Tongue (tissue), 3 donors: ENCODE measurements at places on chromosomes 2 and 18. TPM values are rescaled to one million over a fixed set of nuclear protein-coding genes. Genes with fewer than 3 reads are reported as not detected.

Gene NXPH2
- 15.7 TPM for total RNA-seq

Gene DAW1
- not detected for total RNA-seq

Gene GPR45
- not detected for total RNA-seq

Gene ASTL
- not detected for total RNA-seq

Gene SCN2A
- total RNA-seq: 0.31 TPM

Gene GPAT2
- total RNA-seq: 2.8 TPM

Gene CXCR1
- 0.31 TPM for total RNA-seq

Gene OTOS
- total RNA-seq: not detected

Gene ZC3H15
- 67.9 TPM for total RNA-seq

Gene KCNK3
- total RNA-seq: 1.1 TPM

Gene TBR1
- total RNA-seq: not detected

Gene C2orf66
- total RNA-seq: not detected

Gene RBM44
- total RNA-seq: 4.0 TPM

Gene LYPD6B
- 1.7 TPM for total RNA-seq

Gene ACSL3
- total RNA-seq: 94.4 TPM

Gene PTPN18
- total RNA-seq: 21.1 TPM

Gene PTPRN
- total RNA-seq: 0.31 TPM

Gene POTEF
- total RNA-seq: not detected

Gene FAM237A
- not detected for total RNA-seq

Gene EFHD1
- total RNA-seq: 4.9 TPM

Gene FBLN7
- total RNA-seq: 9.5 TPM

Gene ERFE
- 14.1 TPM for total RNA-seq

Gene FOSL2
- total RNA-seq: 66.4 TPM

Gene CD226
- 2.1 TPM for total RNA-seq

Gene ESPNL
- 1.0 TPM for total RNA-seq

Gene CXCR2
- 0.31 TPM for total RNA-seq

Gene GMCL1
- 14.9 TPM for total RNA-seq

Gene NIFK
- total RNA-seq: 54.8 TPM

Gene HMSD
- total RNA-seq: not detected

Gene SULT1C2
- total RNA-seq: 0.92 TPM

Gene MYL12A
- total RNA-seq: 661 TPM

Gene STK25
- total RNA-seq: 244 TPM

Gene BOLL
- 2.8 TPM for total RNA-seq

Gene CNGA3
- total RNA-seq: 0.51 TPM

Gene GRP
- total RNA-seq: 1.3 TPM

Gene RAPGEF4
- total RNA-seq: 11.3 TPM

Gene TYW5
- 13.0 TPM for total RNA-seq

Gene PSD4
- 16.4 TPM for total RNA-seq

Gene AFTPH
- total RNA-seq: 38.9 TPM

Gene GALNT5
- total RNA-seq: 19.2 TPM

Gene SCTR
- total RNA-seq: 0.21 TPM

Gene PAX3
- total RNA-seq: 4.8 TPM

Gene KCNJ3
- 1.6 TPM for total RNA-seq

Gene CRYBA2
- not detected for total RNA-seq

Gene IL1RL1
- 4.0 TPM for total RNA-seq

Gene CIB4
- total RNA-seq: not detected

Gene KANSL1L
- total RNA-seq: 53.6 TPM

Gene AKAIN1
- total RNA-seq: not detected

Gene ZSWIM2
- total RNA-seq: not detected

Gene MC2R
- total RNA-seq: not detected
